Stimulated activated CD4-positive, alpha-beta T cell treated with anti-CD3 and anti-CD28 coated beads, Interleukin-1b, Interleukin-23, amount 100 ng/mL, for 48 hours (primary cell): ENCODE measurements at places on chromosomes 7 and 10.

GRCh38 chr10:102240467-102241031, 763 bp downstream of the PITX3 start:
- DNase-seq: no peak

DNA sequence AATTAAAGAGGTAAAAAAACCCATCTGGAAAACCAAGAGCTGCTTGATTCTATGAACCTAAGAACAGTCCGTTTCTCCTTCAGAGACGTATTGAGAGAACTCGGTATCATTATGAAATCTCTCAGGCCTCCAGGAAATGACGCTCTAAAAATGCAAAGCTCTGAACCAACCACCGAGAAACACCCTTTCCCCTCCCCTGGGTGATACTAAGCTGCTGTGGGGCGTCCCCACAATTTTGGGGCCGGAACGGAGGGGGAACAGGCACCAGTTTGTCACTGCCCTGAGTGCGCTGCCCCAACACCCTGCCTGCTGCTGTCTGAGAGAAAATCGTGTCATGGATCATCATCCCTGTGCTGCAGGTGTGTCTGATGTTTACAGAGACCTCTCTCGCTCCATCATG, 509.5 kb downstream of the DNAJB6 start:
- DNase-seq: no peak

DNA sequence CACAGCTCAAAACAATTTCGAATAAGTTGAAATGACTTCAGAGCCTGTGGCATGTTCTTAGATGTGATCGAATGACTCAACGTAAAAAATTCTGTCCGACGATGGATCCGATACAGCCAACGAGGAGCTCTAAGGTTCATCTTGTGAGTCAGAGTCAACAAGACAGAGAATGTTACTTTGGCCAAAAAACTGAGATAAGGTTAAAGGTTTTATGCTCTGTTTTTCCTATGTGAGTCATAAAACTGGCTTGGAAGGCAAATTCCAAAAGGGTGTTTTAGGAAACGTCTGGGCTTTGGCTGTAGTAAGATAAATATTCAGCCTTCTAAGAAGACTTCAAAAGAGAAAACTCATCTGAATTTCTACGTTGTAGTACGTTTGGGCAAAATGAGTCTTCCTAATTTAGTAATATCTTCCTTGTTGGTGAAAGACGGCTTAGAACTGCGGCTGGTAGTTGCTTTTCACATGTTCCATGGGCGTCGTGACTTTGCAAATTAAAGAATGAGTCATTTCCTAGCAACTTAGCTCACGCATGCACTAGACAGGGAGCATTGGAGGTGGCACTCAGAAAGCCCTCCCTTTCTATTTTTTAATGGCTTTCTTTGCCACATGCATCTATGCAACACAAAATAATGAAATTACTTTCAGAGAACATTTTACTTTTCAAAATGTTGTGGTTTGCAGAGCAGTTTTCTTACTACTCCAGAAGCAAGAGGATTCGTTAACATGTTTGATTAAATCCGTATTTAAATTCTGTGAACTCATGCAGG, 28.2 kb downstream of the PFKP start:
- peak; percentile 71 for DNase-seq

- no peak for DNase-seq
These were observed 3.8 kb upstream of the CELF2 start for GRCh38 chr10:11013836-11014235.

GRCh38 chr7:32283546-32283945, 206.6 kb downstream of the LSM5 start:
- no peak for DNase-seq

- peak; percentile 13 for DNase-seq
These were observed 10.8 kb upstream of the XPNPEP1 start for GRCh38 chr10:109933984-109934565.

GRCh38 chr10:102246261-102246660, 929 bp downstream of the GBF1 start:
- no peak for DNase-seq

DNA sequence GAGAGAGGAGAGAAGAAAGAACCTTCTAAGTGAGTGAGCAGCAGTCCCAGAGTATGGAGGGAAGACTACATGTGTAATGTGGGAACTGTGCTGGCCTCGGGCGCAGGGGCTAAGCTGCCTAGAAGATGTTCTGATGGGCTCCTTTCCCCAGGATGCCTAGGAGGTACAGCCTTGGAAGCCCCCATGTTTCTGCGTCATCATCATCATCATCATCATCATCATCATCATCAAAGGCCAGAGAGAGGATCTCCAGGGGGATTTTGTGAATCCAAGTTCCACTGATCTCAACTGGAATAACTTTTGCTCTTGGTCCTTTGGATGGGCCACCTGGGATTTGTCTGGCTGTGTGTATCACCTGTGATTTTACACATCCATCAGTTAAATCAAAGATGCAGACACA, 86.0 kb downstream of the BUB3 start:
- DNase-seq: no peak

GRCh38 chr10:34885898-34886297, 70.8 kb upstream of the PARD3 start:
- no peak for DNase-seq

DNA sequence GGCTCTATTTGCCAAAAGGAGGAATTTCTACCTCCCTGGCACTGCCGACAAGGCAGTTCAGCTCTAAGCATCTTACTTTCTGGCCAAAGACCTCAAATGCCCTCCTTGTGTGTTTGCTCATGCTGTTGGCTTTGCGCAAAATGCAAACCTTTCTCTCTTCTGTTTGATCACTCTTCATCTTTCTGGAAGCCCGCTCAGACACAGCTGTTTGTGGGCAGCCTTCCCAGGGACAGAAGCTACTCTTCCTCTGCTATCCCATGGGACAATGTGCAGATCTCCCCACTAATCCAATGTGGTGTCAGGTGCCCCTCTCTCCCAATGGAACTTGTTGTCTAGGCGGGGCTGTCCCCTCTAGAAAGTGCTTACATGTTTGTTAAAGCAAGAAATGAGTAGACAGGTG, 278.7 kb downstream of the CCSER2 start:
- DNase-seq: no peak

DNA sequence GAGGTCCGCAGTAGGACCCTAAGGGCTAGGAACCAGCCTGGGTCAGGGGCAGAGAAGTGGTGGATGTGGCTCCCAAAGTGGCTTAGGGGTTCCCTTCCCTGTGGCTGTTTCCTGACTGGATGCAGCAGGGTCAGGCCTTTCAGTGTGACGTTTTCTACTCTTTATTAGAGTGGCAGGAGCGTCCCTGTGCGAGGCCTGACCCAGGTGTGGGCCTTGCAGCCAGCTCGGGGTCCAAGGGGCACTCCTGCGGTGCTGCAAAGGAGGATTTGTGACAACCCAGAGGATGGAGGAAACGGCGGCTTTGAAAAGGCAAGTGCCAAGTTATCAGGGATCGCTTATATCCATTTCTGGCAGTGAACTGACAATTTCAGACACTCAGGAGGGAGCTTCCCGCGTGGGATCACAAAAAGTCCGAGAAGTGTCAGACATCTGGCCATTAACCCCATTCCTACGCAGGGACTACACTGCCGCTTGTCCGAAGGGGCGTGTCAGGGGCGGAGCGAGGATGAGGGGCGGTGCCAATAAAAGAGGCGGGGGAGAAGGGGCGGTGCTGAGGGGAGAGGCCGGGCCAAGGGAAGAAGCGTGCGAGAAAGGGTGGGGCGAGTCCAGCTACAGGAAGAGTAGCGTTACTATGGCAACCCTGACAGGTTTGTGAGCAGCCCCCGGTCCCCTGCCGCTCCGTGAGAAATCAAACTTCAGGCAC, 98.8 kb upstream of the ZNF722 start:
- peak; percentile 79 for DNase-seq

DNA sequence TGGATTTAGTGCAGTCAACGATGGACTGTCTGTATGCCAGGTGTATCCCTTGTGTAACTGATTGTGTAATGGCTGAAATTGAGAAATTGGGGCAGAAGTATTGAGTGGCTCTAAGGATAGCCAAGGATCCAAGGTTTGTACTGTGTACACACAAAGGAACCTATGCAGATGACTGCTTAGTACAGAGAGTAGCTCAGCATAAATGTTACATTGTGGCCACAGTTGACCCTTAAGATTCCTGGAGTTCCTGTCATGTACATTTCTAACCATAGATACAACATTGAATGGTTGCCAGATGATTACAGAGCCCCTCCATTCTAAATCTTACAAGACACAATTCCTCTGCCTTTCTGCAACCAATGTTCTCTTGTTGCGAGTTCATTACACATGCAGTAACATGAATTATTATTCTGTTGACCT, 25.3 kb downstream of the CCDC126 start:
- DNase-seq: no peak

DNA sequence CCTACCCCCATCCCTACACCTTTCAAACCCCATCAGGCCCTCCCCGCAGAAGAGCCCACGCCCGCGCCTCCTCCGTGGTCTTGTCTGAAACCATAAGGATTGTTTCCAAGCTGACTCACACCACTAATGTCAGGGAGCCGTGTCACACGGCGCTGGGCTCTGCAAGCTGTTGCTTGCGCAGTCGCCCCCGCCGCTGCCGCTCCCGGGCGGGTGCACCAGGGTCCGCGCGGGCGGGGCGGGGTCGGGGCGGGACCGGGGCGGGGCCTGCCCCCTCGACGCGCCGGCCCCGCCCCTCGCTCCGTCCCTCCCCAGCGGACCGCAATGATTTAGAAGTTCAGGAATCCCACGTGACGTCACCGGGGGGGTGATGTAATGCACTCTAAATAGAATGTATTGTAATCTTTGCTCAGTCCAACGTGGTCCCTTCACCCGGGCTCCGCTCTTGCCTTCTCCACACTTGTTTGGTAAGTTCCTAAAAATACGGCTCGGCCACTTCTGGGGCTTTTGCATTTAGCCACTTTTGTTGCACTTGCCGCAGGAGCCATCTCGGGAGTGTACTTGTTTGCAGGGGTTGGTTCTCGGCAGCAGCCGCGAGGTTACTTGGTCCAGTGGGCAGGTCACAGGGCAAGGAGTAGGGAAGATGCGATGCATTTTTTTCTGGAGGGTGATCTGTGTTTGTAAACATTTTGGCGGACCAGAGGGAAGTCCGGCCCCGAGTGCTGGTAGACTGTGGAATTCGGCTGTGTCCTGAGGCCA, 3.2 kb upstream of the CREB5 start:
- DNase-seq: peak; percentile 79

DNA sequence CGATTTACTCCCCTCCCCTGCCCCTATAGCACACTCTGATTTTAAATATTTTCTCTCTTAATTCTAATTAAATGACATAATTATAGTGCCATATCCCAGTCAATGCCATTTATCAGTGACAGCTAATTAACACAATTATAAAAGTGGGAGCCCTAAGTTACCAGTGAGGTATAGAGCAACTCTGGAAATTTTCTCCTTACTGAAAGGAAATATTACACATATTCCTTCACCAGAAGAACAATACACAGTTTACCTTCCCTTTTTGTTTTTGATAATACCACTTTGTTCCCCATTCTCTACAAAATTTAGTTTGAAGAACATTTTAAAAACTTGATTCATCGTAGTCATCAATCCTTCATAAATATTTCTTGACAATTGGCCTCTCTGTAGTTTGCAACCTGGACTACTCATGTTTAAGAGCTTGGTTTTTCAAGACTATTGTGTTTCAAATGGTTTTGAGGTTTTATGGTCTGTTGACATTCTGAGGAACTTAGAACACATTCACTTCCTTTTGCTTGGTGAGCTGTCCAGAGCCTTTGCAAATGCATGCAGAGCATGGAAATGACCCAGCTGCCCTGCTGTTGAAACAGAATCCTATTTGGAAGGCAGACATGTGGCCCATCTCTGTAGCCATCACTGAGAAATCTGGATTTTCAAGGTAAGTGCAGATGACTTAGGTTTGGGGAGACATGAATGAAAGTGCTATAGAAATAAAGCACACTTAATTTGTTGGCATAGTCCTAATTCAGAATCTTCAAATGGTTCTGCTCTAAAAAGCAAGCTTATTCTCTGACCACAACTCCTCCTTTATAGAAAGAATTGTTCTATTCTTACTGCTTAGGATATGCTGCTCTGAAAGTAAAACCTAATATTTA, at the start of gene GPR141:
Gene GPR141 (plus strand): TSS at position 521 of the 875 bp plus-strand sequence. CDS start 56,628 bp downstream, outside the sequence.
- no peak for DNase-seq

DNA sequence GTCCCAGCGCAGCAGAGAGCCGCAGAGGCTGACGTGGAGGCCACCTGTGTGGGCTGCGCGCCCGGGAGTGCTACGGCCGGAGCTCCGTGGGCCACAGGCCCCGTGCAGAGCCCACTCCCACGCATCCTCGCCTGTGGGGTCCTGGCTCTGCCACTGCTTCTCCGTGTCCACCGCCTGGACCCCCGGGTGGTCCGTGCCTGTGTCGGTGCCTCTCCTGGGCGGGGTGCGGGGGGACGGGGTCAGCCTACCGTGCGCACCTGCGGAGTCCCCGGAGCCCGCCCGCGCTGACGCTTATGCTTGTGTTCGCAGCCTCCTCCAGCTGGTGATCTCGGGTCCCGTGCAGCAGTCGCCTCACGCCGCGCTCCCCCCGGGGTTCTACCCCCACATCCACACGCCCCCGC, 7.8 kb upstream of the ZNF853 start:
- DNase-seq: no peak

DNA sequence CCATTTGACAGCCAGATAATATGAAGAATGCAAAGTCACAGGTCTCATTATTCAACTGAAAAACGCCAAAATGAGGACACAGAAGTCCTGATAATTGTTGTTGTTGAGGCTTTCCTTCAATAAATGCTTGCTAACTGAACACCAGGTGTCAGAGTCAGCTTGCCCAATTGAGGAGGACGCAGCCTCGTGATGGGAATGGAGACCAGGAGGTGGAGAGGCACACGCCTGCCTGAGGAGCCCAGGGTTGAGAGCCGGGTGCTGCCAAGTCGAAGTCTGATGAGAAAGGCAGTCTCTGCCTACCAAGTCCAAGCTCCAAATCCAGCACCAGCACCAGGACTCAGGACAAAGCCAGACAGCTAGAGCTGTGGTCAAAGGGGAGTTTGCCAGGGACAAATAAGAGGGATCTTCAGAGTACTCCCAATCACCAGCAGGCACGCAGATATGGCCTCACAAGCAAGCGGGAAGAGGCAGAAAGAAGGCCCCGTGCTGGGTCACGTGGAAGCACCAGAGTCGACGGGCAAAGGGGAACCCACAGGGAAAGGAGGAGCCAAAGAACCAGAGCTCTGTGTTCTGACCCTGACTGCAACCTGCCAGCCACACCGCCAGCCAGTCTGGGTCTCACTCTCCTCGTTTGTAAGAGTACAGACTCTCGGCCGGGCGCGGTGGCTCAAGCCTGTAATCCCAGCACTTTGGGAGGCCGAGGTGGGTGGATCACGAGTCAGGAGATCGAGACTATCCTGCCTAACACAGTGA, 47.6 kb downstream of the VOPP1 start:
- DNase-seq: no peak

- no peak for DNase-seq
These were observed 68.2 kb downstream of the PFKFB3 start for GRCh38 chr10:6270951-6271350.
